ENCODE measurements at places on chromosomes 7 and 10.
A peak's percentile ranks its signal among the peaks of the same experiment; 100 is the strongest.

DNA sequence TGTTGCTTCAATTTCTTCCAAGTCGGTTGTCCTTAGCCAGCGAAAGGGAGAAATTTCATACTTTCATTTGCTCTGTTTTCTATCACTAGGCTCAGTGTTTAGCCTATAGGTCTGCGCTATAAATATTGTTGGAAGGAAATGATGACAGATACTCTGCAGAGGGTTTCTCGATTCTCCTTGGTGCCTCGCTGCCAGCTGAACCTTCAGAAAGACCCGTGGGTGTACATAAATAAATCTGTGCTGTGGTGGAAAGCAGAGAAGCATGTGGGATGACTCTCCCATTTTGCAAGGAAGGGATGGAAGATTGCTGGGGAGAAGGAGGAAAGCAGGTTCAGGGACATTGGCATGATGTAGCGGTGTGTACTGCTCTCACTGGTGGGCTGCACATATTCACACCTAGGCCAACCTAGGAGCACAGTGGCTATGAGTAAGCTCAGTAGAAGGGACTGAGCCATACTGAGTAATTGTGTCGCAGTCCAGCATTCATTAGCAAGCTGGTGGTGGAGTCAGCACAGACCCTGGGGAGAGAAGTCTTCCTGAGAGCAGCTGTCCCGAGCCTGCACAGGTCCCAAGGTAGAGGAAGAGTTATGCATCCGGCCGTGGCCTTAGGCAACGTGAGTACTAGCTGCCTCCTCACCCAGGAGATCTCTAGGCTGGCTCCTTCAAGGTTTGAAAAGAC is 50.5 kb downstream of the PNLIPRP3 start:
- DNase-seq = no peak

- no peak for DNase-seq
Observed at GRCh38 chr7:108263425-108263824, 133.3 kb upstream of the LAMB4 start.

- peak; percentile 55 for DNase-seq
Observed at GRCh38 chr10:130045091-130045652, 65.5 kb downstream of the C10orf143 start.

DNA sequence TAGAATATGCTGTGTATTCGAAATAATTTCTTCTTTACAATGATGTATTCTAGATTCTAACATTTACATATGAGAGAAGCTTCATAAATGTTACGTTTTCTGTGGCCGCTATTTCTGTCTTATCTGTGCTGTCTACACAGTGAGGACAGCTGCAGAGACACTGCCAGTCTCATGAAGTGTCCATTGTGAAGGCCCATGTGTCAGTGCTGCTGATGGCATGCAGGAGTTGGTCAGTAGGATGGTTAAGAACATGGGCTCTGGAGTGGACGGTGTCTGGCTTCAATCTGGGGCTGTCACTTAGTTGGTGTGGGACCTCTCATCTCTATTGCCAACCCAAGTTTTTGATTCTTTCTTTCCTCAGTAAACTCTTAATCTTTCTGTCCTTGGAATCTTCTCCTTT is 137.3 kb downstream of the SDK1 start:
- DNase-seq = no peak

DNA sequence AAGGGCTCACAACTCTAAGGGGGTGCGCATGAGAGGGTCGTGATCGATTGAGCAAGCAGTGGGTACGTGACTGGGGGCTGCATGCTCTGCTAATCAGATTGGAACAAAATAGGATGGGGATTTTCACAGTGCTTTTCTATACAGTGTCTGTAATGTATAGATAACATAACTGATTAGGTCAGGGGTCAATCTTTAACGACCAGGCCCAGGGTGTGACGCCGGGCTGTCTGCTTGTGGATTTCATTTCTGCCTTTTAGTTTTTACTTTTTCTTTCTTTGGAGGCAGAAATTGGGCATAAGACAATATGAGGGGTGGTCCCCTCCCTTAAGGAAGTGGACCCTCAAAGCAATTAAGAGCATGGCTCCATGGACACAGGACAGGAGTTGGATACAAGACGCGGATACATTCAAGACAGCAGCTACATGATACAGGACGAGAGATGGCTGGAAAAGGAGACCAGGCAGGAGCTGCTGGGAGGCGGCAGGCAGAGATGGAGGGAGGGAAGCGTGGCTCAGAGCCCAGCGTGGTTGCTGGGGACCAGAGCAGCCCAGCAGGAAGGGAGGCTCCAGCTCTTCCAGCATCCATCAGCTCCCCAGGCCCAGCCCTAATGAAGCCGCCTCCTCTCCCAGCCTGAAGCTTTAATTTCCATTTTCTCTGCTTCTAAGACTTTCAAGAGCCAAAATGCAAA is 31.6 kb downstream of the GSDME start:
- no peak for DNase-seq

- peak; percentile 60 for DNase-seq
Observed at GRCh38 chr10:100827819-100828737, 82.7 kb downstream of the PAX2 start.

- DNase-seq = no peak
Observed at GRCh38 chr7:50492770-50493519, 42.8 kb upstream of the FIGNL1 start.

- DNase-seq = no peak
Observed at GRCh38 chr10:86355571-86356038, 11.0 kb downstream of the GRID1 start.

GRCh38 chr7:1532456-1533254 is 2.2 kb downstream of the MAFK start:
- no peak for DNase-seq

DNA sequence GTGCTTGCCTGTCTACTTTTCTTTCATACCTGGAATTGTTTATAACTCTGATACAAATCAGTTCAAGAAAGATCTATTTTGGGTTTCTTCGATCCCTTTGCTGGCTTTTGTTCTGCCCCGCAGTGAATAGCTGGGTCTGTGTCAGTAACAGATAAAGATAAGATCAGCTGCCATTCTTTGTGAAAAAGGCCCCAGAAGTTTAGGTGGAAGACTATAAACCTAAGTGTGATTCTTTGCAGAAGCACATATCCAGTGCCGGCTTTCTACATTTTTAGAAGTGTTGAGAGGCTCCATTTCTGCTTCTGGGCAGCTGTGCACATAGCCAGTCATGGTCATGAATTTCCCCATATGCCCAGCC is 686.4 kb upstream of the C7orf33 start:
- no peak for DNase-seq

- DNase-seq = no peak
Observed at GRCh38 chr7:31633467-31633866, 53.5 kb upstream of the PPP1R17 start.

DNA sequence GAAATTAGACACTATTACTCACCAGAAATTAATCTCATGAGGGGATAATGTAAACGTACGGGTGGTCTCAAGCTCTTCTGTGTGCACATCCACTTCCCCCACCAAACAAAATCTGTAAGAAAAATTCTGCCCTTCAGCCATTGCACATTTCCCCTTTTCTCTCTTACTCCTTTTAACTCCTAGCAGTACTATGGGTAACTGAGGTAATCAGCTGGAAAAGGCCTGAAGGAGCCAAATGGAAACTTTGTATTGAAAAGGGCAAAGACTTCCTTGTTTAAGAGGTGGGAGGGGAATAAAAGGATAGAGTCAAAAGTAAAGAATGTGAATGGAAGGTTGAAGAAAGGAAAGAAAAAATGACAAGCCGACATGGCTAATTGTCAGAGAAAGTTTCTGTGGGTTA is 273.8 kb downstream of the RNLS start:
- no peak for DNase-seq

Measured in endothelial cell (in vitro differentiated cells).